DMS153 (cell line): ENCODE measurements at places on chromosomes 1 and 21.

DNA sequence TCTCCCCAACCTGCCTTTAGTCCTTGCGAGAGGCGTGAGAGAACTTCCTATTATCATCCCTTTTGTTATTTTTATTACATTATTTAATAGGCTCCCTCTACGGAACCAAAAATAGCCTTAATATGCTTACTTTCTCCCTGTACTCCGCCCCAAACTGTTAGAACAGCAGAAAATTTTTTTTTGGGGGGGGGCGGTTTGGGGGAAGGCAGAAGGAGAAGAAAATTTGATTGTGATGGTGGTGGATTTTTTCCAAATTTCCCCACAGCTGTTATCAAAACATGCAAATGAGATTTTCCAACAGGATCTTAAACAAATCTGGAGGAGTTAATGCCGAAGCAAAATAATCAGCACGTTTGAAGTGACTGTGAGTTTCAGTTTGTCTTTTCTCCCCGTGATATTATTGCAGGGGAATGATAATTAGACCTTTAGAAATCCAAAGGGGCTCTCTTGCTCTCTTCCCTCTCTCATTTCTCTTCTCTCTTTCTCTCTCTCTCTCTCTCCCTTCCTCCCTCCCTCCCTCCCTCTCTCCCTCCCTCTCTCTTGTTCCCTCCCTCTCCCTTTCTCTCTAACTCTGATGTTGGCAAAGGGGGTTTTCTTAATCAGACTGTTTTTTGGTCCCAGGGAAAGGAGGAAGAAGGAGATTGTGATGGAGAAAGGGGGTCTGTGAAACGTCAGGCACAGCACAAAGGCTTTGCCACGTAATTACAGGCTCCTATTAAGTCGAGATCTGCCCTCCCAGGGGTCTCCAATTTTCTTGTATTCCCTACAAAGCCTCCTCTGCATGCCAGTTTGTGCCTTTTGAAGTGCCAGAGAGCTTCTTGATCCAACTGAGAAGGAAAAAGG is 1.1 kb upstream of the PRRX1 start:
- no peak for DNase-seq

DNA sequence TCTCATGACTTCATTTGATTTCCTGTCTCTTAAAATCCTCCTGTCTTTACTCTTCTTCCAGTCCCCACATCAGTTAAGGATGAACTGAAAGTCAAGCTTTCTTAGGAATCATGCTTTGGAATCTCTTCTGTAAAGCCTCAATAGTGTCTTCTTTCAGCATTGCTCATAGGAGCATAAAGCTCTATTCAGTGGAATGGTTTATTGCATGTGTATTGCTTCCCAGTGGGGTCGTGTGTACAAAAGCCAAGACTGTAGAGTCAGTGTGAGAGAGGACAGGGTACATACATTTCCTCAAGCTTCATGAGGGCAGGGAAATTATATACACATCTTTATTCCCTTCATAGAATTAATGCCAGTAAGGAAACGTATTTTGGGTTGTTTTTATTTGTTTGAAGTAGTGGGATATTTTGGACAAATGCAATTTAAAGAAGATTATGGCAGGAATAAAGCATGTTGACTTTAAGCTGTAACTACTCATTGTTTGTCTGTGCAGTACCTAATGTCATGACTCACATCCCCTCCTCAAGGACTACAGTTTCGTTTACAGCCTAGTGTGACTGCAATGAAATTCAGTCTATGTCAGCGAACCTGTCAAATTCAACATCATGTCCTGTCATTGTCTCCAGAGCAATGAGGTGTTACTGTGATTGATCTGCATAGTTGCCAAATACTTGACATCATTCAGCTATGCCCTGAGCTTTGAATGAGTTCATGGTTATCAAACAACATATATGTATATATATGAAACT is 2164.2 kb downstream of the NCAM2 start:
- DNase-seq = no peak

DNA sequence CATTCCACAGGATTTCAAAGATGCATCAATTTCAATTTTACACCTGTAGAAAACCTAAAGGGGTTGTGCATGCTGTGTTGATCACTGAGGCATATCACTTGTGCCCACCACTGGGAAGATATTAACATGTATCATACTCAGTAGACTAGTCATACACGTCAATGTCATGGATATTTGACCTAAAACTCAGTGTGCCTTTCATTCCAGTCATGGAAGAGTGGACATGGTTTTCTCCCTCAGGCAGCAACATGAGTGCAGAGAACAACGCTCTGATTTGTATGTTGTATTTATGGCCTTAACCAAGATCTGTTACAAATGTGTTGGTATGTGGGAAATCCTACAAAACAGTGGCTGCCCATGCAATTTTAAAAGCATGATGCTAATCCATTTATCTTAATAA is 6.1 kb upstream of the C1orf53 start:
- DNase-seq = no peak

DNA sequence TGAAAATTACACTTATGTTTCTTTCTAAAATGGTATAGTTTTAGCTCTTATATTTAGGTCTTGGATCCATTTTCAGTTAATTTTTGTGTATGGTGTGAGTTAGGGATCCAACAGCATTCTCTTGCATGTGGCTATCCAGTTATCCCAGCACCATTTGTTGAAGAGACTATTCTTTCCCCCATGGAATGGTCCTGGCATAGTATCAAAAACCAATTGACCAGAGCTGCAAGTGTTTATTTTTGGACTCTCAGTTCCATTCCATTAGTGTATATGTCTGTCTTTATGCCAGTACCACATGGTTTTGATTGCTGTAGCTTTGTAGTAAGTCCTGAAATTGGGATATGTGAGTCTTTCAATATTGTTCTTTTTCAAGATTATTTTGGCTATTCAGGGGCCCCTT is 14.3 kb downstream of the TTLL10 start:
- no peak for DNase-seq

DNA sequence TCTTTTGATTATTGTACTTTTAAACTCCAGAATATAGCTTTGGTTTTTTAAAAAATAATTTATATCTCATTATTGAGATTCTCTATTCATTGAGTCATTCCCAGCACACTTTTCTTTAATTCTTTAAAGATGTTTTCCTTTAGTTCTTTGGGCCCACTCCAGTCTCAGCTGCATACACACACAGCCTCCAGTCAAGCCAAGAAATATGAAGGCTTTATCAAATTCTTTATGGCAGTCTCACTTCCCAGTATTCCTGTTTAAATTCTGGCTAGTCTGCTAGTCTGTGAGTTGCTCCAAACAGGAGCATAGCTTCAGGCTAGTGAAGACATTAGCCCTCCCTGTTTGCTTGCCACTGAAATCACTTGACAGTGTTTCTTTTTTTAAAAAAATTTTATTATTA is 61.2 kb downstream of the CRP start:
- DNase-seq = no peak

DNA sequence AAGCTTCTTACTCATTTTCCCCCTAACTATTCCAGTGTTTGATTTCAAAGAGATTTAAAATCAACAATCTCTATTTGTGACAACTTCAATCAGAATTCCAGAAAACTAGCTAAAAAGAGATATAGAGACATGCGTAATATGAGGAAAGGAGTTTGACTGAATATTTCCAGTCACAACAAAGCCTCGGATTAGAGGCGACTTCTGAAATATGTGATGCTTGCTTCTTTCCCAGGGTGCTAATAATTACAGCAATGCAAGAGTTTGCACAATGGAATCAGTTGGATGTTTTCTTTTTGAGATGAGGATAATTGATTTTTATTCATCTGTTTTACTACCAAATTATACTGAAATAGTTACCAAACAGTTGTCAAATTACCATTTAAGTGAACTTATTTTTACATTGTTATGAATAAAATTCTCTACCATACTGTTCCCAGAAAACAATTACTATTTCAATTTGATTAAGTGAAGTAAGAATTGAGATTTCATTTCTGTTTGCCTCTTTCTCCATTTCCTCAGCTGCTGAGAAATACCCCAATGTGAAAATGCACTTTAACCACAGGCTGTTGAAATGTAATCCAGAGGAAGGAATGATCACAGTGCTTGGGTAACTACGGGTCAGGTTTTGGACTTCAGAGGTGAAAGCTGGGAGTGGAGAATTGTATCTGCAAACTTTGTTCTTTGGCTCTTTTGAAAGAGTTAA is 28.1 kb downstream of the KMO start:
- no peak for DNase-seq

GRCh38 chr1:64082459-64082858 is 121.0 kb upstream of the UBE2U start:
- no peak for DNase-seq

DNA sequence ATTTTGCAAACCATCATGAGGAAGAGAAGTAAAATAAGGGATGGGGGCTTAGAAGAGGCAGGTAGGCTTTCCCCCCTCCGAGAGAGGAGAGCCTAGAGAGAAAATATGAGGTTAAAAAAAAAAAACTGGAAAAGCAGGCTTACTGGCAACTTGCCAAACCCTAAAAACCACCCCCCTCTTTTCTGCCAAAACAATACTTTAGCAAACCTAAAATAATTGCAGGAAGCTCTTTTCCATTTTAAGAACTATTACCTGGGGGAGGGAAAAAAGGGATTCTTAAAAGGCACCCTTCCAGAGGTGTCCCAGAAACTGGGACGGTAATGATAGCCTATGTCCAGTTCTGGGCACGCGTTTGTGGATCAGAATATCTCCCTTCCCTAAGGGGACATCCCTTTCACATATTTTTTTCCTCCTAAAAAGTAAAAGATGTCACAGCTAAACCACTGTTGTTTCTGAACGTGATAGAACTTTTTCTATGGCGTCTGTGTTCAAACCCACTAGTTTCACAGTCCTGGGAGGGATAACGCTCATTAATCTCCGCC is 1.1 kb upstream of the NFIA start:
- no peak for DNase-seq

DNA sequence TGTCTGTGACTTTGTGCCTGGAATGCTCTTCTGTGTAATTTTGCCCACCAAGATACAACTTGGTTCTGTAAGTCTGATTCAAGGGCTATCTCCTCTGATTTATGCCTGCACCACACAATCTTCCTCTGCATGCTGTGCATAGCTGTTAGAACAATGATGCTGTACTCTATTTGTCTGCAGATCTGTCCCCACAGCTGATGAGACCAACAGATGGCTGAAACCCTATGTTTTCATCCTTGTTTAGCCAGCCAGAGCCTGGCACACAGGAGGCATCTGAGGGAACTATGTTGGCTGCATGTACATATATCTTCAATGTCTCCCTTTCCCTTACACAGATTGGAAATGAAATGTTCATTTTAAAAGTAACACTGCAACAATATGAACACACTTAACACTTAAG is 58.0 kb upstream of the ABCA4 start:
- no peak for DNase-seq

DNA sequence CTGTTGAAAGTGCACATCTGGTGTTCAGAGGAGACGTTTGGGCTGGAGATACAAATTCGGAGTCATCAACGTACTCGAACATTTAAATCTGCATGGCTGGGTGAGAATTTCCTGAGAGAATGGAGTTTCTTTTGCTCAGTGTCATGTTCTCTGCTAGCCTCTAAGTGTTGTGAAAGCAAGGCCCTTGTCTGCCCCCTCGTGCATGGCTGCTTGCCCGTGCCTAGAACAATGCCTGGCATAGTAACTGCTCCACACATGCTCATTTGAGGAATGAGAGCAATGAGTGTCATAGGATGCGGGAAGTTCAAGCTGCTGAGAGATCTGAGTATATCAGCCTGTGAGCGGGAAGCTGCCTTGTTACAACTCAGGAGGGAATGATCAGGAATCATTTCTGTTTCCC is 171.1 kb upstream of the CSF3R start:
- no peak for DNase-seq
